ENCODE measurements at places on chromosomes 12 and 14.

GRCh38 chr12:104003596-104003995 lies 37.9 kb downstream of the TDG start:
- DNase-seq, result no peak

- DNase-seq, result no peak
These were observed 14.8 kb downstream of the KCNJ8 start for GRCh38 chr12:21759737-21760136.

DNA sequence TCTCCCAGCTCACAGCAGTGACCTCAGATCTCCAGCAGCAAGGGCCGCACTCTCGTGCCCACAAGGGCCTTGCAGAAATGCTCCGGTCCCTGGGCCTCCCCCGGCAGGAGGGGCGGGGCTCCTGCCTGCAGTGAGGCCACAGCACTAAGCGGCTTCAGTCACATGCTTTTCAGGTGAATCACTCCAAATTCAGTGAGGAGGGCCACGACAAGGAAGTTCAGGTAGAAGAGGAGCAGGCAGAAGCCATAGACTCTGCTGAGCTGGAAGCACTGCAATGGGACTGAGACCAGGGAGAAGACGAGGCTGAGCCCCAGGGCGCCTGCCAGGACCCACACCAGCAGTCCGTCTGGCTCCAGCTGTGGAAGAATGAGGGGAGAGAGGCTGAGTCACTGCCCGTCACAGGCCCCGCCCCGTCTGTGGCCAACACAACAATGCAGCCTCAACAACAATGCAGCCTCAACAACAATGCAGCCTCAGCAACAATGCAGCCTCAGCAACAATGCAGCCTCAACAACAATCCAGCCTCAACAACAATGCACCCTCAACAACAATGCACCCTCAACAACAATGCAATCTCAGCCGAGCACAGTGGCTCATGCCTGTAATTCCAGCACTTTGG lies 35.2 kb downstream of the SLC8B1 start:
- DNase-seq, result no peak

DNA sequence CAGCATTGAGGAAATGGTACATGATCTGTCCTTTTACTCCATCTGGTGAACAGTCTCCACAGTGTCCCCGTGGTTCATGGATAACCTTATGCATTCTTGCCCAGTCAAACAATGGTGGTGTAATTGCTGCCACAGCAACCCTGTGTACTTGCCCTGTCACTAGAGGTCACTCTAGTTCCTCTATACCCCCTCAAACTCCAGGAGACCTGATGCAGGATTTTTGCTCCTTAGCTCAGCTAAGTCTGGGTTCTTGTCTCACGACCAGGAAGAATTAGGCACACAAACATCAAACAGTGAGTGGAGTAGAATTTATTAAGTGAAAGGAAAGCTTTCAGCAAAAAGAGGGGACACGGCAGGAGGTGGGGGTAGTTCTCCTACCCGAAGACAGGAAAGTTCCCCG lies 24.7 kb upstream of the EEA1 start:
- no peak for DNase-seq

DNA sequence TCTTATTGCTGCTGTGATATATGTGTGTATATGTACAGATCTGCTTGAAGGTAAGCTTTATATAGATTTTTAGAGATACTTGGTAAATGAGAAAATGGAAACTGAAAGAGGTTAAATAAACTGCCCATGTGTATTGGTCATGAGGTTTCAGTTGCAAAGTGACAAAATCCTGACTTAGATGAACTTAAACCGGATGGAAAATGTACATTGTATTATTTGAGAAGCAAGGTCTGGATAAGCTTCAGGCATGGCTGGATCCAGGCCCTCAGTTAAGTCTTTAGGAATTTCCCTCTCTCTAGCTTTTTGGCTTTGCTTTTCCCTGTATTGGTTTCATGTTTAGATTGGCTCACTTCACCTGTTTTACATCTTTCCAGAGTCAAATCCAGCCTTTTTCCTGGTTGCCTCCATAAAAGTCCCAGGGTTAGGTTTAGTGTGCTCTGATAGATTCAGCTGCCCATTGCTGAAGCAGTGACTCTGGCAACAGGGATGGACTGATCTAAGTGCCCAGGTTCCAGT lies 21.0 kb upstream of the MAP1LC3B2 start:
- DNase-seq, result no peak

- DNase-seq, result no peak
These were observed 131.1 kb downstream of the ETV6 start for GRCh38 chr12:11780521-11781101.

DNA sequence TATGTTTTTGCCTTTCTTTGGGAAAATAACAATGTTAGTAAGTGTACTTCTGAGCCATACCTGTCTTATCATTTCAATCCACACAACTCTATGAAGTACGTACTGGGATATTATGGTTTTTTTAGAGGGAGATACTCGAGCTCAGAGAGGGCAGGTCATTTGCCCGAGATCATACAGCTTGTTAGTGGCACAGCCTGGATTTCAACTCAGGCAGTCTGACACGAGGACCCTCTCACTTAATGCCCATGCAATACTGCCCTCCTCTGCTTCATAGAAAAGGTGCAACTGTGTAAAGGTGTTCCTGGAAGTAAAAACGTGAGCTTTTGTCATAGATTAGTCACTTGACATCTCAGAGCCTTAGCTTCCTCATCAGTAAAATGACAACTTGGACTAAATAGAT lies 128.0 kb downstream of the NDUFA12 start:
- no peak for DNase-seq

DNA sequence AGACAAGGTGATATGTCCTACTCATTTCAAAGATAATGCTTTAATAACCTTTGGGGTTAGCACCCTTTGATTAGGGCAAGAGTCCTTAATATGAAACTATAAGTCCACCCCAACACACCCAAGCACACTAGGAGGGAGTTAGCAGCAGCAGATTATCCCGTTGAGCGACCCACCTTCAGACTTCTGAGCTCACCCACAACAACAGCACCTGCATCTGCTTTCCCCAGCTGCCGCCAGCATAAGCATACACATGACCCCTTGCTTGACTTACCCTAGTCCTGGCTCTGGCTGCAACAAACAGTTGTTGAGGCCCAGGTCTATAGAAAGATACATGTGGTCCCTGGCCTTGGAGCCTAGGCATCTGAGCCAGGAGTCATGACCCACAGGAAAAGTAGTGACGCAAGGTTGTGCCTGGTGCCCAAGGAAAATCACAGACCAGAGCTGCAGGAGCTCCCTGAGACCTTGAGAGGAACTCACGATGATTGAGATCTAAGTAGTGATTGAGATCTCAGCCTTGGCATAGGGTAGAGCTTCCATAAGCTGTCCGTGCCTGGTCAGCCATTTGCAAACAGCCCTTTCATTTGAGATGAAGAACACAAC lies 19.0 kb downstream of the ZDHHC22 start:
- DNase-seq, result no peak

DNA sequence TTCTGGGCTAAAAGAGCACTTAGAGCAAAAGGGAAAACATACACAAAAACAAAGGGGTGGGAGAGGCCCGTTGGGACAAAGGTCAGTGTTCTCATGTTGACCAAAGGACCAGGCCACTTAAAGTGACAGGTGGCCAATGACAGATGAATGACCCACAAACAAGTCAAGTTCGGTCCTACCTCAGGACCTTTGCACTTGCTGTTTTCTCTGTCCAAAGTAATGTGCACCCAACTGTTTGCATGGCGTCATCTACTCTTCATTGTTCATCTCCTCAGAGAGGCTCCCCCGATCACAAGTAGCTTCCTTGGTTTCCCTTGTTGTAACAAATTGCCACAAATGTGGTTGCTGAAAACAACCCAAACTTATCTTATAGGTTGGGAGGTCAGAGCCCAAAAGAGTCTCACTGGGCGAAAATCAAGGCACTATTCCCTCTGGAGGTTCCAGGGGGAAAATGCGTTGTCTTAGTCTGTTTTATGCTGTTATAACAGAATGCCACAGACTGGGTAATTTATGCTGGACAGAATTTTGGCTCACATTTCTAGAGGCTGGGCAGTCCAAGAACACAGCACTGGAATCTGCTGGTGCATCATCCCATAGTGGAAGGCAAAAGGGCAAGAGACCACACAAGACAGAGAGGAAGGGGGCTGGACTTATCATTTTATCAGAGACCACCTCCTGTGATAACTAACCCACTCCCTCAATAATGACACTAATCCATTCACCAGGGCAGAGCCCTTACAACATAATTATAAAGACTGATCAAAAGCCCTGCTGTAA lies 23.9 kb downstream of the CLMN start:
- DNase-seq, result no peak

GRCh38 chr12:122489038-122489437 lies 11.7 kb downstream of the ZCCHC8 start:
- no peak for DNase-seq

GRCh38 chr14:90398841-90399540 lies 2.2 kb downstream of the CALM1 start:
- no peak for DNase-seq

DNA sequence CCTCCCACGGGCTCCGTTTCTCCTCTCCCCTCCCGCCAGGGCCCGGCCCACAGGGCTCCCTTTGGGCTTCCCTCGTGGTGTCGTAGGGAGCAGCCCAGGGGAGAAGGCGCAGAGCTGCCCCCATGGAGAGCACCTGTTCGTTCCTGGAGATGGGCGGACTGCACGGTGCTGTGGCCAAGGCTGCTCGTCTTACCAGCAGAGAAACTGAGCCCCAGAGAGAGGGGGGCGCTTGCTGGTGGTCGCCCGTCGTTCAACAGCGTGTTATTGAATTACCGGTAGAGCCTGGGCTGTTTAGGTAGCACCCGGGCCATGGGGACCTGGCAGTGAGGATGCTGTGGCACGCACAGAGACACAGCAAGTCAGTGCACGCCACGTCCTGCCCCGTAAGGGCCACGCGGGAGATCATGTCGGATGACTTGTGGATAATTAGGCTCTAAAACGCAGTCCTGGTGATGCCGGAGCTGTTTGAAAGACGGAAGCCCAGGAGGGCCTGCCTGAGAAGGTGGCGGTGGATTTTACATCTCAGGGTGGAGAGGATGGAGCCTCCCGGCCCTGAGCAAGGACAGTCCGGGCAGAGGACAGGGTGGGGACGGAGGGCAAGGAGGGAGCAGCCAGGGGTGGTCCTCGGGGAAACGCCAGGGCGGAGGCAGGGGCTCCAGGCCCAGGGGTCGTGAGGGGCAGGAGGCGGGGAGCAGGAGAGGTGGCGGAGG lies 134.4 kb downstream of the ADGRD1 start:
- no peak for DNase-seq

DNA sequence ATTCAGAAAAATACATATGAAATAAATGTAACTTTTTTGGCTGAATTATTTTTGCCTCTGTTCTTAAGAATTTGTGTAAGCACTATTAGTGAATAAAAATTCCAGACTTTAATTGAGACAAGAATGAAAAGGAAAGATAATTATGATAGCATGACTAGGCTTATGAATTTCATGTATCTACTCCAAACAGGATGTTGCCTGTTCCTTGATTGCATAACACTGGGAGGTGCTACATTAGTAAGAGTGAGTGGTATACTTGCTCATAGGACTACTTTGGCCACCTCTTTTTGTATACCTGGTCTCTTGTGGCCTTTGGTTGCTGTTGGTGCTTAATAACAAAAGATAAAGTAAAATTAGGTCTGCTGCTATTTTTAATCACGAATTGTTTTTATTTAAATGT lies 112.8 kb downstream of the NAV3 start:
- no peak for DNase-seq

DNA sequence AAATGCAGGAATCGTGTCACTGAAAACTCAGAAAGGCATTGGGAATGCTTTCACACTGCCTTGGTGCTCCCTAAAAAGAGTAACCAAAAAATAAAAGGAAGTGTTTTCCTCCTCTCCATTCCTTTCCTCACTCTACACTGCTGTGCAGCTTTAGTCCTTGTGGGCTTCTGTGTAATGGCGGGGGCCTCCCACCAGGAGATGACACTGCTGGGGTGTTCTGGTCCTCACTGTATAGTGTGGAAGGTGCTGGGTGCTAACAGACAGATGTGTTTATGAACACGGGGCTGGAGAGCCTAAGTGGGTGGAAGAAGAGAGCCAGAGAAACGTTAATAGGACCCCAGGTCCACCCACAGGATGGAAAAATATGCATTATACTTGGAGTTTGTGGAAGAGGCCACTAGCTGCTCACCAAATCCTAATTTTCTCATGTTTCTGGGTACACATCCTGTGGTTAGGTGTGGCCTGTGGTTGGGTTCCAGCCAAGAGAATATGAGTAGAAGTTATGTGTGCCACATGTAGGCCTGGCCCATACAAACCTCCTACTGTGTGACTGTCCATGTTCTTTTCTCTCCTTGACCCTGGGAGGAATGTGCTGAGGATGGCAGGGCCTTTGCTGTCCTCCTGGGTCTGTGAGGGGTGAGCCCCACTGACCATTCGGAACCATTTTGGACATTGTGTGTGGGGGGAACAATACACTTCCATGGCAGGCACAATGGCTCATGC lies 14.0 kb upstream of the C1S start:
- no peak for DNase-seq

- DNase-seq, result peak; percentile 6
These were observed 908 bp downstream of the ENTPD5 start for GRCh38 chr14:74018174-74018585.

DNA sequence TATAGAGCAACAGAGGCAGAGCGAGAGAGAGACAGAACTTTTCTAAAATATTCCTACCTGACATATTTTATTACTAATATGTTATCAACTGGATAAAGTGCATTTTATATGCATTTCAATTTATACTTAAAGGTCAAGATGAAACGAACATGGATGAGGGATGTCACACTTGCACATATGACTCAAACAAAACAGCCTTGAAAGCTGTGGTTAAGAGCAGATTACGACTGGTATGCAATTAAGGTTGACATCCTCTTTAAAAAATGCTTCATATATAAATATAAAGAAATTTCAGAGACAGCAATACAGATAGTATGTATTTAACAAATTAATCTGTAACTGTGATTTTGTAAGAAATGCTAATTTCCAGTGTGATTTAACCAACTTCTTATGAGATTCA lies 52.5 kb downstream of the LMO3 start:
- DNase-seq, result no peak

GRCh38 chr12:28954333-28954732 lies 194.7 kb upstream of the FAR2 start:
- DNase-seq, result no peak

DNA sequence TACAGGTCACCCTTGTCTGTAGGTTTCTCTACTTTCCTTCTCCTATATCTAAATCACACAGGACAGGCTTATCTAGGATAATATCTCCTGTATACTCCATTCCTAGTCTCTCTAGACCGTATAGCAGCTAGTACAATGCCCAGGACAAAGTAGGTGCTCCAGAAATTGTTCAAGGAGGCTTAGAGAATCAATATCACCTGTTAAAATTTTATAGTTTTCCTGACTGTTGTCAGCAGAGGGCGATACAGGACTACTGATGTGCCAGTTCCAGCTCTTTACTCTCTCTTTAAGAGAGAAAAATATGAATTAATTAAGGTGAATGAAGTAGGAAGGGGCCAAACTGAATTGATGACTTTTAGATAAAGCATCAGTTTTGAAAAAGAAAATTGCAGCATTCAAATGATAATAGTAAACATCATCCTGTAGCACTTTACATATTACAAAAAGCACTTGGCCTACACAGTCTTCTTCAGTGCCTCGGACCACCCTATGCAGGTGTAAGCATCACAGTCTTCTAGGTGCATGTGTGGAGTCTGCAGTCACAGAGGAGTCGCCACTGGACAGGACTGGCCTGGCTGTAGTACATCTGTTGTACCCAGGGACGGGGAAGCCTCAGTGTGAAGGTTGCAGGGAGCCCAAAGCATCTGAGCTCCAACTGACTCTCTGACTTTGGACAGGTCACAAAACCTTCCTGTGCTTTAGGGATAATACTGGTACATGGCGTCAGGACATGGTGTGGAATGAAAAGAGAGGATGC lies 61.9 kb upstream of the MAX start:
- peak; percentile 68 for DNase-seq

GRCh38 chr12:131287938-131288764 lies 334.4 kb downstream of the ADGRD1 start:
- no peak for DNase-seq

- no peak for DNase-seq
These were observed 4.5 kb upstream of the MAGOHB start for GRCh38 chr12:10617863-10618262.

All from activated CD4-positive, alpha-beta T cell treated with anti-CD3 and anti-CD28 coated beads, Interleukin-2, amount 10 ng/mL, durations not matched to agents 7 days and 5 days (primary cell).